ENCODE measurements at places on chromosomes 2 and 18.

DNA sequence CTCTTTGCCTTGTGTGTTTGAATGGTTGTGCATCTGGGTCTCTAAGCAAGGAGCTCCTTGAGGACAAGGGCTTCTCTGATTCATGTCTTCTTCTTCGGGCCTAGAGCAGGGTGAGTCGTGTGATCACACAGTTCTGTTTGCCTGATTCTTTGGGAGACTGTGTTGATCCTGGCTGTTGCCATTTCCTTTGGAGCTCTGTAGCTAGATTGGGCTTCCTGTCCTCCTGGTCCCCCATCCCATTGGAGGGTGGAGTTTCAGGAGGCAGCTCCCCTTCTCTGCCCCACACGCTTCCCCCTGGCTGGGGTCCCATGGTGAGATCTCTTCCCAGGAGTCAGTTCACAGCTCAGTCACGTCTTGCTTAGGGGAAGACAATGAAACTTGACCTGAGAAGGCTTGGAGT is 92.8 kb downstream of the TRIB2 start:
- no peak for DNase-seq

GRCh38 chr18:10723496-10723895 is 197.7 kb downstream of the NAPG start:
- DNase-seq, result no peak

DNA sequence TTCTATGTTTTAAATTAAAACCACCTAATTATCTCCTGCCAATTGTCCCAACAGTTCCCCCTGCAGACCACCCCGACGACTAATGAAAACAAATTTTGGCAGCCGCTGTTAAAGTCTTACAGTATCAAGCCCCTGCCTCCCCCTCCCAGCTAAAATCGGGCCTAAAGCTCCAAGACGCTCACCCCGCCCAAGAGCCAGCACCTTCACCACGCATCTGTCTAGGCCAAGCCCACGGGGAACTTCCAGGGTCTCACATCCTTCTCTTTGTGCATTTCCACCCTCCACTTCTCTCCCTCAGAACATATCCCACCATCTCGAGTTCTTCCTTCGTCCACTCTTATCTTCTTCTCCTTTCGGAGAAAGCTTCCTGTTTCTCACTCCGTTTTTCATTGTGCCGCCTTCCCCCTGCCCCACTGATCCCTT is 445 bp downstream of the PRPF40A start:
- DNase-seq, result no peak

GRCh38 chr2:143607231-143608062 is 478.2 kb downstream of the ARHGAP15 start:
- DNase-seq, result no peak

GRCh38 chr2:238562446-238562845 is 135.7 kb downstream of the ASB1 start:
- DNase-seq, result no peak

GRCh38 chr2:147428120-147428747 is 416.6 kb upstream of the ACVR2A start:
- DNase-seq, result no peak

DNA sequence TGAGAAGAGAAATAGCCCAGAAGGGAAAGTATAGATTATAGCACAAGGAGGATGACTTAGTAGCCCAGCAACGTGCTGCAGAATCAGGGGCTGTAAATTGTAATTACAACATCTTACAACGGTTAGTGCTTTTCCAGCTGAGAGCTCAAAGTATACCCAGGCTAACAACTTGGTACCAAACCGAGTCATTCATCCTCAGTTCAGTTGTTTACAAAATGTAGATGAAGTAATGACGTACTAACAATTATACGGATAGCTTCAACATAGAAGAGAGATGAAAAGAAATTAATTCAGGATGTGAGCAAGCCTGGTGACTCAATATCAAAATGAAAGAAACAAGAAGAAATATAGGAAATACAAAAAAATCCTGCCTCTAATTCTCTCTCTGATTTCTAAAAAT is 99.2 kb downstream of the DYNAP start:
- no peak for DNase-seq

- no peak for DNase-seq
Measured at GRCh38 chr18:80046011-80046410, 11.8 kb downstream of the RBFA start.

- DNase-seq, result no peak
Measured at GRCh38 chr2:49028101-49028500, 126.2 kb downstream of the FSHR start.

DNA sequence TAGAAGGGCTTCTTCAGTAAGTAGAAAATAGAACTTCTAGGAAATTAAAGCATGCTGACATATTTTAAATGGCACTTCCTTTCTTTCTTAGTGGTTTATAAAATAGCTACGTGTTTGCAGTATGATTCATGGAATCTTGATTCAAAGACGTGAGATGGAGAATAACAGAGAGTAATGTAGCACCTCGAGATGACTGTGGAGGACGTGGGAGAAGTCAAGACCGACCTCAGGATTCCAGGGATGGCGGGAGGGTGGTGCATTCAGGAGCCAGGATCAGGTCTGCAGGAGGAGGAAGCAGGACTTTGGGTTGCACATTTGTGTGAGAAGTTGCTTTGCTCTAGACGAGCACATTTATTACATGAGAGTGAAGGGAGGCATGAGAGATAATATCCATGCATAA is 56.0 kb downstream of the DCDC2C start:
- DNase-seq, result no peak

GRCh38 chr2:26584656-26585055 is 56.5 kb downstream of the CIB4 start:
- DNase-seq, result no peak

DNA sequence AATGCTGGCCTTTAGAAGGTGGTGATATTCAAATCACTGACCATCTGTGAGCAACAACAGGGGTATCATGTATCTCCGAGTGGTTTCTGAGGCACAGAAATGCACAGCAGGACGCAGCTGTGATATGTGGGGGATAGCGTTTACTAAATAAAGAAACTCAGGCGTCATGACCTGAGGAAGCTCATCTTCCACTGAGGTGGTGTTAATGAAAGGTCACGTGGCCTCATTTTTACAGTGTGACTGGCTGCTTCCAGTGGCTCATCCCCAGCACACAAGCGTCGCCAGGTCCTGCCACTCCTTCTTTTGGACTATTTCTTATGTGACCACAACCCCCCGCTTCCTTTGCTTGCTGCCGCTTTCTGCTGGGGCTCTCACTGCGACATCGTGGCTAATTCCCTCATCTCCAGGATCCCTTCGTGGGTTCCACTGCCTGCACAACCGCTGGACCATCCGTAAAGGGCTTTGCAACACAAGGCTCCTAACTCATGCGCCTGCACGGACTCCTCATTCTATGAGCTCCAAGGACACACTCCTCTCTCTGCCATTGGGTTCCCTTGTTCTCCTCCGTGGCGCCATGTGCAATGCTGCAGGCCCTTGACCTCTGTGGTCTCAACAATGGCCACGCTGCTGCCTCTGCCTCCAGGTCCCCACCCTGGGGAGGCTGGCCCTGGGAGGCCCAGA is 109.3 kb downstream of the MBP start:
- DNase-seq, result no peak

- no peak for DNase-seq
Measured at GRCh38 chr2:68650645-68651044, 7.3 kb downstream of the PROKR1 start.

- peak; percentile 54 for DNase-seq
Measured at GRCh38 chr18:46481048-46481846, 175.8 kb downstream of the LOXHD1 start.

DNA sequence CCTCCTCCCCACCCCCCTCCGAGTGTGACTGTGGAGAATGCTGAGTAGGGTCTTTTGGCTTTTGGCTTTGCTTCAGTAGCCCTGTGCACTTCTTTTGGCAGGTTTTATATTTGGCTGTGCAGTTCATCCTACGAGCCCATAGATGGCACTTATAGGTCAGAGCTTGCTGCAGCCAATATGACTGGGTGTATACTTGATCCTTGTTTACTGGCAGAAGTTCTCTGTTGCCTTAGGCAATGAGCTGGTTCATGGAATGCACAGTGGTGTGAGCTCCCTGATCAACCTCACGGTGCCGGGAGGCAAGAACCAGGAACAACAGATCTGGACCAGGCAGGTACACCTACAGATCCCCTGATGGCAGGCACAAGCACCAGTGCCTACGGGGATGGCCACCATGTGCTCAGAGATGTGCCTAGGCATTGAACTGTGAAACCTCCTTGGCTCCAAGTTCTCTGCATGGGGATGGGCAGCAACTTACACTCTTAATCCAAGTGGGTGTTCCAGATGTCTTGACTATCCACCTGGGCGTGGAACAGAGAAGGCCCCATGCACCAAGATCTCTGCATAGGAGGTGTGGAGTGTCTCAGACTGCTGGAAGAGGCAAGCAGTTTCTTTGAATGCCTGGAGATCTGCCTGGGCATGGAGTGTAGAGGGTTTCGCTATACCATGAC is 190.4 kb downstream of the KIAA1328 start:
- DNase-seq, result no peak

- no peak for DNase-seq
Measured at GRCh38 chr2:122749405-122749804, 994.0 kb downstream of the TSN start.

- no peak for DNase-seq
Measured at GRCh38 chr2:46392561-46393346, 86.6 kb upstream of the TMEM247 start.

- no peak for DNase-seq
Measured at GRCh38 chr2:150355440-150355839, 132.0 kb downstream of the RND3 start.

- DNase-seq, result no peak
Measured at GRCh38 chr2:172333235-172333977, 94.0 kb upstream of the ITGA6 start.

GRCh38 chr2:197207106-197207505 is 103.5 kb downstream of the ANKRD44 start:
- DNase-seq, result no peak

- DNase-seq, result no peak
Measured at GRCh38 chr2:72003124-72003523, 144.5 kb downstream of the CYP26B1 start.

GRCh38 chr2:134407154-134407890 is 153.4 kb downstream of the MGAT5 start:
- DNase-seq, result no peak

DNA sequence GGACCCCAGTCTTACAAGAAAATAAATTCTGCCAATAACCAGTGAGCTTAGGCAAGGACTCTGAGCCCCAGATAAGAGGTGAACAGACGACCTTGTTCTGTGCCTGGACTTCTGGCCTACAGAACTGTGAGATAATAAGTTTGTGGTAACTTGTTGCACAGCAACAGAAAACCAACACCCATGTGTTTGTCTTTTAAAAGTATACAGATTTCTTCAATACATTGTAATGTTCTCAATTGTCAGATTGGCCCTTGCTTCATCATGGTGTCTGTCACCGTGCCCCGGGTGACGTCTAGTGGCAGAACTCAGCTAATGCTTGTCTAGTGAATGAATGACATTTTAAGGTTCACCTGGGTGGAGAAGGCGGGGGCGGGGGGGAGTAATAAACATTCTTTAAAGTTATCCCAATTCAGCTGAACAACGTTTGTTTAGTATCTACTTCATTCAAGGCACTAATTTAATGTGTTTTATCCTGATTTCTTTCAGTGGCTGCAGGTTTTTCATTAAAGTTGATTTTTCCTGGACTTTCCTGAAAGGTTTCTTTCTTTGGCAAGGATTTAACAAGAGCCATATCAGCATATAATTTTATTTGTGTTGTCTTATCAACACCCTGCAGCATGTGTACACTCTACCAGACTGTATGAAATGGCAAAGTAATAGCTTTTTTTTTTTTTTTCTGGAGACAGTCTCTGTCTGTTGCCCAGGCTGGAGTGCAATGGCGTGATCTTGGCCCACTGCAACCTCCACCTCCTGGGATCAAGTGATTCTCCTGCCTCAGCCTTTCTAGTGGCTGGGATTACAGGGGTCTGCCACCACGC is 123.8 kb upstream of the DLX2 start:
- no peak for DNase-seq
